ENCODE measurements at places on chromosomes 12 and 14.

- no peak for DNase-seq
Observed at GRCh38 chr12:108582509-108582908, 15.4 kb downstream of the TMEM119 start.

- peak; percentile 43 for DNase-seq
Observed at GRCh38 chr14:81435391-81436295, 35.5 kb upstream of the STON2 start.

- DNase-seq: no peak
Observed at GRCh38 chr14:21647380-21647779, 6.3 kb upstream of the OR4E2 start.

- DNase-seq: no peak
Observed at GRCh38 chr12:38110026-38110699, 206.4 kb upstream of the ALG10B start.

GRCh38 chr12:19739195-19739776, 300.0 kb downstream of the AEBP2 start:
- peak; percentile 23 for DNase-seq

DNA sequence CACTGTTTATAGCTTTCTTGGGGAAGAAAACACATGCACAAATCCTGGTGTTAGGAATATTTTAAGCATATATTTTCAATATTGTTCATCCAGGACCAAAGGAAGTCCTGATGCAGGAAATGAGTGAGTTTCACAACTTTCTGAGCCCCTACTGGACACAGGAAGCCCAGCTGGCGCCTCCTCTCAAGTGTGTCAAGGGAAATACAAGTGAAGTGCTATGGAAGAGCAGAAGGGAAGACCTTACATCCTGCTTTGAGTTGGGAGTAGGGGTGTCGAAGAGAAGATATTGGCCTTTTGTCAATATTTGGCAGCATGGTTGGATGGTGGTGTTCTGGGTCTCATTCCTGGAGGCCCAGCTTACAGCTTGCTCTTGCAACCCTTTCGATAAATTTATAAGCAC, 66.1 kb upstream of the ZDHHC17 start:
- DNase-seq: no peak

- no peak for DNase-seq
Observed at GRCh38 chr12:52086366-52086765, 6.9 kb downstream of the SMIM41 start.

DNA sequence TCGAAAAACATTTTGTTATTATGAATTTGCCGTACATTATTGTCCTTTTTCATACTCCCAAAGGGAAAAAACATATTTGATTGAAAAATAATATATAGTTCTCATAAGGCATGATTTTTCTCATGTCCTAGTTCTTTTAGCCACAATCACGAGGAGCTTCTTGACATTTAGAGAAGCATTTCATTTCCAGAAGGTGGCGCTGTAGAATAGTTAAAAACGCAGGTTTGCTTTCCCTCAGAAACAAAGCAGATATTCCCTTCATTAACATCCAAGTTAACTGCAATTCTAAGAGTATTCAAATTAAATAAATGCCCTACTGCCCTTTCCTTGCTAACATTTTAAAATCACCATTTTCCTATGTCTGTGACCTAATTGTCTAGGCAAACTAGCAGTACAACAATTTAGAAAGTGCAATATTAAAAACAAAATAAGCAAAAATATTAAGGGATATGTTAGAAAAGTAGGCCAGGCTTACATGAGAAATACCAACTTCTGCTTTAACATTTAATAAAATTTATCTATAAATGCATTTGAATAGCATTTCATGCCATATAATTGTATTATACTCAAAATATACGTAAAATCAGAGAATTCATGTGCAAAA, 10.9 kb upstream of the PIK3C2G start:
- peak; percentile 73 for DNase-seq

DNA sequence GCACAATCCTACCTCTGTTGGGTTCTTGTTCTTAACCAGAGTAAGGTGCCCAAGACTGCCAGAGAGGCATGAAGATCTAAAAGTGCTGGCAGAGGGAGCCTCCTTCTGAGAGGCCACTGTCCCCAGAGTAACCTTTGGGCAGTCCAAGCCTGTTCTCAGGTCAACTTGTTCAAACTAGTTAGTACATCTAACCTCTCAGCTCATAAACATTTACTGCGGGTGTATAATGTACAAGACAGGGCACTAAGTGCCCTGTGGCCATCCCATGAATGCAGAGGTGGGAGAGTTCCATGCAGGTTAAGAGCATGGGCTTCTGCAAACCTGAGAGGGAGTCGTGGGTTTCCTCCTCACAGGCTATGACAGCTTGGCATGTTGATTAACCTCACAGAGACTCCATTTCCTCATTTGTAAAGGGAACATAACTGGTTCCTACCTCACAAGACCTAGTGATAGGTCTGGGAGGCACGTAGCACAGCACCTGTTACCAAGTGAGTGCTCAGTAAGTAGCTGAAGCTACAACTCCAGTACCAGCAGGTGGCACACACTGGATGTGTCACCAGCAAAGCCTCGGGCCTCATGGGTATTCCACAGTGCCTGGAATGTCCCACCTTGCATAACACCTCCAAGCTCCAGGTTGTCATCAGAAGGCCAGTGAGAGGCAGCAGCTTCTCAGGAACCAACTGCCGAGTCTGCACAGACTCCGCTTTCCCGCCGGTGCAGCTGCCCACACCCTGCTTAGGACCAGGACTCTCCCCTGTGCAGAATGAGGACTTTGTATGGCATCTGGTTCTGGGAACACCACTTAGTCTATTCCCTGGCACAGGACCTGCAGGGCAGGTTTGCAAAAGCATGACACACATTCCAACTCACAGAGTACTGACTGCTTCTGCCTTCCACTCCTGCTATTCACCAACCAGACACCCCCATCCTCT, 4.4 kb downstream of the VDR start:
- no peak for DNase-seq

DNA sequence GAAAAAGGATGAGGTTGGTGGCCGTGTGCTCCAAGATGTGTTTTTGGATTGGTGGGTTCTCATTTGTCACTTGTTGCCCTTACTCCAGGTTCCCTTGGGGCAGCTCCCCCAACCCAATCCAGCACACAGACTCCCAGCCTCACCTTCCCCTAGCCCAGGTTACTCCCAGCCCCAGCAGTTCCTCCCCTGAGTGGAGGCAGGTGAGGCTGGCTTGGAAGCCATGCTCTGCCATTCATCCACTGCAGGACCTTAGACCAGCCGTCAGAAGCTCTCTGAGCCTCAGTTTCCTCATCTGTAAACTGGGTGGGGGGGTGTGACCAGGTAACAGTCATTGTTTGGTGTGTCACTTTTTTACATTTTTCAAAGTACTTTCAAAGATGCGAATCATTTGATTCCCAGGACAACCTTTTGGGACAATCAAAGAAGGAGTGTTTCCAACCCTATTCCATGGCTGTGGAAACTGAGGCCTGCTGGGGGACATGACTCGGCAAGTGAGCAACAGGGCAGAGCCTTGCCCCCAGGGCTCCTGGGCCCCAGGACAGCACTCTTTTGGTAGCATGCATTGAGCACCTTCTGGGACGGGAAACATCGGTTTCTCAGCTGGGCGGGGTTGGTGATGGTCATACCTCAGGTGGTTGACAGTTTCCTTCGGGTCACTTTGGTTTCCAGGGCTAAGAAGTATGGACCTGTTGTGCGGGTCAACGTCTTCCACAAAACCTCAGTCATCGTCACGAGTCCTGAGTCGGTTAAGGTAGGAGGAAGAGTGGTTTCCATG, 7.2 kb downstream of the CYP46A1 start:
- no peak for DNase-seq

- DNase-seq: no peak
Observed at GRCh38 chr12:54294152-54294952, 6.5 kb downstream of the NFE2 start.

GRCh38 chr12:13727707-13728195, 253.7 kb downstream of the GRIN2B start:
- no peak for DNase-seq

DNA sequence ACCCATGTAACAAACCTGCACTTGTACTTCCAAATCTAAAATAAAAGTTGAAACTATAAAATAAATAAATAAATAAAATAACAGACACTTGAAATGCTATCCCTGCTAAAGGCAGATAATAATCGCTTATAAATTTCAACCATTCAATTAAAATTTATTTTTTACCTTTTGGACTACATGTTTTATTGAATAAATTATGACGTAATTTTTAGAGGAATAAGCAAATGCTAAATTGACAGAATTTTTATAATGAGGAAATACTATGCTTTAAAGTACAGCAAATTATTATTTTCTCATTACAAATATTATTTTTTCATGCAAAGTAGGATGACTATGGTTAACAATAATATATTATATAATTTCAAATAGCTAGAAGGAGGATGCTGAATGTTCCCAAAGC, 658.6 kb upstream of the LMO3 start:
- no peak for DNase-seq

GRCh38 chr14:104245075-104245474, 106.7 kb downstream of the KIF26A start:
- DNase-seq: no peak

- no peak for DNase-seq
Observed at GRCh38 chr12:5232291-5232690, 188.6 kb downstream of the KCNA5 start.

- DNase-seq: no peak
Observed at GRCh38 chr12:110005319-110005973, 6.2 kb downstream of the ANKRD13A start.

GRCh38 chr12:34406228-34406995, 384.1 kb downstream of the ALG10 start:
- DNase-seq: no peak

DNA sequence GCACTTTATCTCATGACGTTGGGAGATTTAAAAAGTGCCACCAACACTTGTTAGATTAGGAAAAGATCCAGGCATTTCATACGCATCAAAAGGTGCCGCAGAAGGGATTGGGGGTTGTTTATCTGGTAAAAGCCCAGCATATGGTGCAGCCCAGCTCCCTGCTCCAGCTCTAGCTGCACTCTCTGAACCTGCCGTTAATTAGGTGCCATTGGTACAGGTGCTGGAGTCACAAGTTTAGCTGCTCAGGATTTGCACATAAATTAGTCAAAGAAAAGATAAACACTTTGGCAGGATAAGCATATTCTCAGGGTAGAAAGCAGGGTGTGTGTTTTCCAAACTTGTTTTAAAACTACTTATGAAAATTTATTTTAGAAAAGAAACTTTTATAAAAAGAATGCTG, 932.6 kb upstream of the TMEM132C start:
- DNase-seq: no peak

DNA sequence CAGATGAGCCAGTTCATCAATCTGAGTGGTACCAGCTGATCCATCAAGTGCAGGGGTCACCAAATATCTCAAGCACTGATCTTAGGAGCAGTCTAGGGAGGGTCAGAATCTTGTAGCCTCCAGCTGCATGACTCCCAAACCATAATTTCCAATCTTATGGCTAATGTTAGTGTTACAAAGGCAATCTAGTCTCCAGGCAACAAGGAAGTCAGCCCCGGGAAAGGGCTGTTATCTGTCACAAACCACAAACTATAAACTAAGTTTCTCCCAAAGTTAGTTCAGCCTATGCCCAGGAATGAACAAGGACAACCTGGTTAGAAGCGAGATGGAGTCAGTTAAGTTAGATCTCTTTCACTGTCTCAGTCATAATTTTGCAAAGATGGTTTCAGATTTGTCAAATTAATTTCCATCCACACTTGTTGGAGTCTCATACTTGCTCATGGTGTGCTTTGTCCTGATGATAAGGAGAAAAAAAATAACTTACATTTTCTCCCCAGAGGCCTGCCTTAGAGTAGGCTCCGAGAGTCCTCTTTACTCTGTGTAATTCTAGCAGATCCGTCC, 3.9 kb upstream of the ABHD4 start:
- DNase-seq: no peak

DNA sequence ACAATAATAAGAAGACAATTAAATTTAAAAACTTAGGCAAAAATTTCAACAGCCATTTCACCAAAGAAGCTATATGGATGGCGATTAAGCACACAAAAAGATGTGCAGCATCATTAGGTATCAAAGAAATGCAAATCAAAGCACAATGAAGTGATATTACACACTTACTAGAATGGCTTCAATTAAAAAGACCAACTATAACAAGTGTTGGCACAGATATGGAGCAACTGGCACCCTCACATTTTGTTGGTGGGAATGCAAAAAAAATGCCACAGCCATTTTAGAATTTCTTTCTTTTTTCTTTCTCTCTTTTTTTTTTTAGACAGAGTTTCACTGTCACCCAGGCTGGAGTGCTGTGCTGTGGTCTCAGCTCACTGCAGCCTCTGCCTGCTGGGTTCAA, 1.9 kb upstream of the PRDM4 start:
- DNase-seq: no peak

DNA sequence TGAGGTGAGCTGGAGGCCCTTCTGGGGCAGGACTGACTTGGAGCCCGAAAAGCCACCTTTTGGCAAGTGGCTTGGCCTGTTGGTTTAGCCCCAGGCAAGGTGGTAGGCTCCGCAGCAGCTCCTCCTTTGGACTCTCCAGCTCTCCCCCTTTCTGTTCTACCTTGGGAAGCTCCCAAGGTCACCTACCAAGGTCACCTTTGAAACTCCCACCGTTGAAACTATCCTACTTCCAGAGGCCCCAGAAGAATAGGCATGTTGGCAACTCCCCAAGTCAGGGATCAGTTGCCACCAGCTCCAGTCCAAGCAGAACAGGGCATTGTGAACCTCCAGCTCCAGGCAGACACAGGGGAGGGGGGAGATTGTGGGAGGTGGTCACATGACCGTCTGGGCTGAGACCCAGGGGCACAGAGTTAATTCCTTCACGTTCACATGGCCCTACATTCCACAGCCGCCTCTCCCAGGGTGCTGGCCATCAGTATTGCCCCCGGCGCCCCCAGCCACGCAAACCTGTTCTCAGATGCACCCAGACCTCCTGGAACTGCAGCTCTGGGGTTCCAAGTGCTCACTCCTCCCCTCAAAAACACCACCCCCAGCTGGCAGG, 14.4 kb downstream of the IRF2BPL start:
- no peak for DNase-seq

GRCh38 chr12:100959481-100959880, 164.9 kb downstream of the ANO4 start:
- DNase-seq: no peak

DNA sequence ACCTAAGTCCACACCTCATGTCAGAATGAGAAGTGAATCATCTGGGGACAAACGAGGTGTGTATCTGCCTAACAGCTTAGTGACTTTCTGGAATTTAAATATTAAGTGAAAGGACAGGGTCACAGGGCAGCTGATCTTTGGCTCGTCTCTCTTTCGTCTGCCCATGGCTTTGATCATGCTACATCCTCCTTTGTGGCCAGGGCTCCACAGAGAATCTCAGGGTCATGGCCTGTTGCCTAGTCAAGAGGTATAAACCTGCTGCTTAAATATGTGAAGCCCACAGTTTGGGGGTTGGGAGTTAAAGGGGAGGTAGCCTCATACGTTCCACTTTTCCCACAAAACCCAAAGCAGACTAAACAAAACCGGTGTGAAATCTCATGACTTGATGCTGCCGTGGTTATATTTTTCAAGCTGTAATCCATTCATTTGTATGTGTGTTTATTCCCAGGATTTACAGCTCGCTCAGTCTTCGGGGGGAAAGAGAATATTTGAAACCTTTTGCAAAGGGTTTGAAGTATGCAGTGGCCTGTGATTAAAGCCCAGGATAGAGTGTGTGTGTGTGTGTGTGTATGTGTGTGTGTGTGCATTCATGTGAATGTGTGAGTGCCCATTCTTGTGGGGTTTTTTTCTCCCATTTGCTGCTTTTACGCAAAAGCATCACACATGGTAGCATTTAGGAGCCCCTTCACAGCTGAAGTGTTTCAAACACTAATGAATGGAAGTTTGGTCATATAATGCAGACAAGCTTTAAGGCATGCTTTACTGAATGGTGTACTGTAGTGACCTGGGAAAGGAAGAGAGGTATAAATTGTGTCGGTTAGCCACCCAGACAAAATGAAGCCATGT, 137.1 kb downstream of the HMGA2 start:
- no peak for DNase-seq

GRCh38 chr12:40439771-40440492, 215.1 kb downstream of the LRRK2 start:
- DNase-seq: no peak
